ENCODE measurements at places on chromosomes 2 and 18. TPM values are rescaled to one million over a fixed set of nuclear protein-coding genes. Genes with fewer than 3 reads are reported as not detected.

TMEM169 gene
- 166 TPM for total RNA-seq

EFEMP1 gene
- 1.2 TPM for total RNA-seq

FOXD4L1 gene
- total RNA-seq, result 0.44 TPM

SIX3 gene
- 0.86 TPM for total RNA-seq

GRCh38 chr2:224904381-224904780 lies 137.9 kb downstream of the DOCK10 start:
- H3K27me3 ChIP-seq, result no peaks in the 10 kb centered on the region
- no peak for DNase-seq
- no peaks in the 10 kb centered on the region for H3K4me1 ChIP-seq
- H3K27ac ChIP-seq, result no peak overlapping the region
- H3K36me3 ChIP-seq, result no peaks in the 10 kb centered on the region

GRCh38 chr2:212156088-212156487 lies 382.5 kb downstream of the ERBB4 start:
- peaks cover 6% of the 10 kb centered on the region for H3K4me1 ChIP-seq
- no peak overlapping the region for H3K27ac ChIP-seq
- DNase-seq, result no peak
- no peak overlapping the region for H3K4me3 ChIP-seq

GRCh38 chr2:150428641-150429040 lies 58.8 kb downstream of the RND3 start:
- peak overlapping the region; percentile 81 for H3K4me3 ChIP-seq
- peak overlapping the region; percentile 95 for H3K27ac ChIP-seq
- H3K4me1 ChIP-seq, result peaks cover 55% of the 10 kb centered on the region
- peaks cover 5% of the 10 kb centered on the region for H3K27me3 ChIP-seq

DNA sequence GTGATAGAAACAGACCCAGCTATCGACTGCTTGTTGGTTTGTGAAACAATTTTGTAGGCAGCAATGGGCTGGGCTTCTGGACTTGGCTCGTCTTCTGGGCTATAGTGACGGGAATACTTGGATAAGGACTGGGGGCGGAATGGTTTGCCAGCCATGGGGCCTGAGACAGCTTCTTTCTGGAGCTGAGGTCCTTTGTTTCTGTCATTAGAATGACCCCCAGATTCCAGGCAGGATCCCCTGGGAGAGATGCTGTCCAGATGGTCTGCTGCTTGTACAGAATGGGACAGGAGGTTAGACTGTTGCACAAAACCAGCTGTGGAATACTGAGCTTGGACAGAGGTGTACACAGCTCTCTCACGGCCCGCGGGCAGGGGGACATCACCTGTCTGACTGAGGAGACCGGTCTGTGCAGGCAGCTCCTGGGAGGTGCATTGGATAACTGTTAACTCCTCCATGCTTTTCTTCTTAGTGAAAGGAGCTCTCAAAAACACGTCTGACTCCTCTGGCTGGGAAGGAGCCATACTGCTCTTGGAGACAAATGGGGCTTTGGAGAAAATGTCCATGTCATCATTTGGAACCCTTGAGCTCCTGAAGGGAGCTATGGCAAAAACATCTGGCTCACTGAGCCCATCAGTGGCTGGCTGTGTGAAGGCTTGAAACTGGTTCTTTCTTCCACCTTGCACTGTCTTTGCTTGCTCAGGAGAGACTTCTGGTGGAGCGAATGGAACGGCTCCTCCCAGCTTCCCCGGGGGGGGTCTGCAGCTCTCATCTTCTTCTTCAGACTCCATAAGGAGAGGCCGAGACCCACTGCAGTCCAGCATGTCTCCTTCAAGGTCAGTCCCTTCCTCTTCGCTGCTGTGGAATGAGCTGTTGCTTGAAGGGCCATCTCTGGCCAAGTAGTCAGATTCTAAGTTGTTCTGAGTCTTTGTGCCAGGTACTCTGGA lies 28.6 kb upstream of the NFU1 start:
- H3K27me3 ChIP-seq, result no peaks in the 10 kb centered on the region
- peak; percentile 47 for DNase-seq
- peaks cover 4% of the 10 kb centered on the region for H3K36me3 ChIP-seq
- H3K4me3 ChIP-seq, result peak overlapping the region; percentile 67
- H3K4me1 ChIP-seq, result peaks cover 23% of the 10 kb centered on the region

- H3K4me1 ChIP-seq, result no peaks in the 10 kb centered on the region
- DNase-seq, result no peak
- H3K27ac ChIP-seq, result peak overlapping the region; percentile 1
- no peak overlapping the region for H3K4me3 ChIP-seq
- peaks cover 3% of the 10 kb centered on the region for H3K27me3 ChIP-seq
Observed at GRCh38 chr18:61957801-61958516, 65.2 kb upstream of the RNF152 start.

GRCh38 chr2:203175371-203175770 lies 63.4 kb upstream of the CYP20A1 start:
- H3K36me3 ChIP-seq, result no peaks in the 10 kb centered on the region
- H3K4me3 ChIP-seq, result no peak overlapping the region
- no peaks in the 10 kb centered on the region for H3K27me3 ChIP-seq
- H3K27ac ChIP-seq, result no peak overlapping the region
